ENCODE measurements at places on chromosomes 16 and 17. TPM values are rescaled to one million over a fixed set of nuclear protein-coding genes. Genes with fewer than 3 reads are reported as not detected.

The ABHD15 gene
- 6.8 TPM for total RNA-seq

GRCh38 chr16:86668136-86668910 lies 90.0 kb downstream of the FOXL1 start:
- no peak for DNase-seq
- no peak overlapping the region for H3K27ac ChIP-seq
- peaks cover 43% of the 10 kb centered on the region for H3K4me1 ChIP-seq

DNA sequence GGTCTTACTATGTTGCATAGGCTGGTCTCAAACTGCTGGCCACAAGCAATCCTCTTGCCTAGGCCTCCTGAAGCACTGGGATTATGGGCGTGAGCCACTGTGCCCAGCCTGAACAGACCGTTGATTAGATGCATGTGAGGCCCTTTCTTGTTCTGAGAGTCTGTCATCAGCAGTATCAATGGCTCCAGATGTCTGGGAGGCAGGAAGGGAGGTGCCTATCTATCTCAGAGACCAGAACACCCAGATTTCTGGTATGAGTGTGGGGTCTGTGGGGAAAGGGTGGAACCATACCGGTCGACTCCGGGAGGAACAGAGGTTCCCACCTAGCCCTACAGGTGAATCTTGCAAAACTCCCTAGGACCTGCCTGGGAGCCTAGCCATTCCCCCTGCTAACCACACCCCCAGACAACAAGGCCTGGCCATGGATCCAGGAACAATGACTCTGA lies 71.7 kb downstream of the PRKCB start:
- H3K4me1 ChIP-seq, result peaks cover 14% of the 10 kb centered on the region
- no peaks in the 10 kb centered on the region for H3K36me3 ChIP-seq
- H3K27ac ChIP-seq, result no peak overlapping the region
- H3K4me3 ChIP-seq, result no peak overlapping the region

DNA sequence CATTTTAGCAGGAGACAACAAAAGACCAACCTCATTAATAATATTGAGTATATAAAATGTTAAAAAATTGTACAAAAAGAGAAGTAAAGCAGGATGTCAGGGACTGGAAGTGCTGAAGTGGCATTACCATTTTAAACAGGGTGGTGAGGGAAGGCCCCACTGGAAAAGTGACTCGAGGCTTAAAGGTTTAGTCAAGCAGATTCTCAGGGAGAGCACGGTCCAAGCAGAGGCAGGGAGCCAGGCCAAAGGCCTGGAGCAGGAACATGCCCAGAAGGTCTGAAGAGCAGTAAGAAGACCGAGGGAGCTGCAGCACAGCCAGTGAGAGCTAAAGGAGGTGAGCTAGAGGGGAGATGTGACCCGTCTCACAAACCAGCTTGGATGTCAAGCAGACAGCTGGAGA lies 7.6 kb downstream of the XPO6 start:
- 0 out of 2 replicates have a peak, but pooled peaks cover 7% of the 10 kb centered on the region for H3K4me1 ChIP-seq
- H3K27ac ChIP-seq, result no peak overlapping the region
- H3K4me3 ChIP-seq, result no peak overlapping the region
- H3K27me3 ChIP-seq, result no peaks in the 10 kb centered on the region
- H3K36me3 ChIP-seq, result peaks cover 93% of the 10 kb centered on the region
- DNase-seq, result no peak

GRCh38 chr17:63445065-63445464 lies 1.0 kb downstream of the CYB561 start:
- H3K4me1 ChIP-seq, result peaks cover 23% of the 10 kb centered on the region
- H3K27ac ChIP-seq, result no peak overlapping the region
- H3K4me3 ChIP-seq, result no peak overlapping the region
- H3K36me3 ChIP-seq, result peaks cover 3% of the 10 kb centered on the region
